ENCODE measurements at places on chromosomes 16 and 17.
A peak's percentile ranks its signal among the peaks of the same experiment; 100 is the strongest.

- DNase-seq: no peak
Observed at GRCh38 chr17:30352240-30352814, 18.5 kb upstream of the TMIGD1 start.

GRCh38 chr16:56382459-56382858 is 42.9 kb downstream of the AMFR start:
- DNase-seq: no peak

GRCh38 chr16:81669473-81670350 is 109.4 kb upstream of the PLCG2 start:
- no peak for DNase-seq

GRCh38 chr17:38584350-38584925 is 21.3 kb downstream of the SRCIN1 start:
- DNase-seq: peak; percentile 66

DNA sequence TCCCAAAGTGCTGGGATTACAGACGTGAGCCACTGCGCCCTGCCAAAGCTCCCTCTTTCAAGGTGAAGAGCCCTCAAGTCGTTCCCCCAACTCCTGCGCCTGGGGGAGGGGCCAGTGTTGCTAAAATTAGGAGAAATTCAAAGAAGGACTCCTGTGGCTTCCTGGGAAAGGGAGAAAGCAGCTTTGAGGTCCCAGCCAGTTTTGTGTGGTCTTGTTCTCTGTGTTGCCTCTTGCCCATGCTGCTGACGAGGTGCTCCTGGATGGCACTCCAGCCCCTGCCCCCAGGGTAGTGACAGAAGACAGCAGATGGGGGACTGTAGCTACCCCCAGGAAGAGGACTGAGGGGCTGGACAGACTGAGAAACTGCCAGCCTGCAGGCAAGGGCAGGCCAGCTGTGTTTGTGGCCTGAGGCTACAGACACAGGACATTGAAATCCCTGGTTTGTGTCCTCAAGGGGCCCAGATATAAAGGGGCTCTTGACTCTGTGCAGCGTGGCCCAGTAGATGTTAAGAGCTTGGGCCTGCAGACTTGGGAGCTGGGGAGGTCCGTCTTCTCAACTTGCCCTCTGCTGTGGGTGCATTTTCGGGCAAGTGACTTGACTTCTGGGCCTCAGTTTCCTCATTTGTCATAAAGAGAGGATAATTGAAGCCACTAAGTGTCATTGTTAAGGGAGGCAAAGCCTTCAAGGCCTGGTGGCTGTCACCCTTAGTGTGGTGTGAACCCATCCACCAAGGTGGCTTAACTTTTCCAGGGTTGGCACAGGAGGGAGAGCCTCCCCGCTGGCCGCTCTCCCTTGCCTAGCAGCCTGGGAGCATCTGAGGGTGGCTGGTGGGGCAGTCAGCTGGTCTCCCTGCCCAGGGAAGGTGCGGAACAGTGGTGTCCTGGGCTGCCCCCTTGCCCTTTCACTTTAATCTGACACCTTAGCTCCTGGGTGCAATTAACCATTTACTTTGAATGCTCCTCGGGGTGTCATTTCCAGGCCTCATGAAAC is 4.1 kb downstream of the UBALD2 start:
- DNase-seq: no peak
